Parietal lobe (tissue), 2 donors: ENCODE measurements at places on chromosomes 16 and 17. TPM values are rescaled to one million over a fixed set of nuclear protein-coding genes. Genes with fewer than 3 reads are reported as not detected.

Gene SLC2A4
- total RNA-seq = not detected

Gene GPRC5B
- total RNA-seq = 30.7 TPM

Gene RRAD
- total RNA-seq = 0.63 TPM

Gene SLC7A5
- 26.0 TPM for total RNA-seq

Gene ADAP2
- total RNA-seq = 5.9 TPM

Gene ZNF830
- total RNA-seq = 16.6 TPM

Gene SLC13A2
- total RNA-seq = not detected

Gene PRCD
- 0.94 TPM for total RNA-seq

Gene SLFN12L
- total RNA-seq = not detected

Gene GPR142
- total RNA-seq = not detected

Gene PPP1R9B
- total RNA-seq = 58.8 TPM

Gene TNP2
- total RNA-seq = not detected

Gene LGALS9
- 2.8 TPM for total RNA-seq

Gene RSPRY1
- total RNA-seq = 98.6 TPM

Gene RAB37
- total RNA-seq = 0.63 TPM

Gene TMED6
- total RNA-seq = not detected

Gene PMP22
- 8.5 TPM for total RNA-seq

Gene TBC1D3C
- total RNA-seq = 1.9 TPM

Gene REXO5
- 15.0 TPM for total RNA-seq

Gene ZNF624
- total RNA-seq = 22.5 TPM

Gene PFN1
- total RNA-seq = 62.9 TPM

Gene HOXB6
- total RNA-seq = not detected

Gene KRT28
- total RNA-seq = not detected

Gene EMP2
- 3.1 TPM for total RNA-seq

Gene RPH3AL
- total RNA-seq = 5.6 TPM

Gene AATK
- total RNA-seq = 12.5 TPM

Gene CNGB1
- not detected for total RNA-seq

Gene ZKSCAN2
- total RNA-seq = 25.0 TPM

Gene CLEC18B
- 4.4 TPM for total RNA-seq

Gene CRHR1
- total RNA-seq = 16.6 TPM

Gene TLCD3A
- total RNA-seq = 18.8 TPM

Gene ZNF19
- total RNA-seq = 12.2 TPM

Gene C1QTNF8
- 0.63 TPM for total RNA-seq

Gene PPM1E
- total RNA-seq = 52.3 TPM

Gene KRTAP3-1
- total RNA-seq = not detected

Gene GNG13
- not detected for total RNA-seq

Gene TEKT1
- total RNA-seq = 1.3 TPM

Gene C16orf46
- 3.1 TPM for total RNA-seq

Gene GCGR
- not detected for total RNA-seq

Gene TSR1
- total RNA-seq = 48.5 TPM

Gene ABI3
- not detected for total RNA-seq

Gene ADGRG3
- not detected for total RNA-seq

Gene HEATR3
- total RNA-seq = 33.8 TPM

Gene FOXC2
- total RNA-seq = not detected

Gene ZNF423
- 12.5 TPM for total RNA-seq

Gene LRRC37B
- total RNA-seq = 134 TPM

Gene KIF18B
- 2.2 TPM for total RNA-seq

Gene TSPAN10
- total RNA-seq = 0.63 TPM

Gene IL21R
- not detected for total RNA-seq

Gene SDR42E1
- total RNA-seq = not detected

Gene PARD6A
- 7.8 TPM for total RNA-seq

Gene ABAT
- total RNA-seq = 119 TPM

Gene PROCA1
- total RNA-seq = 5.0 TPM

Gene TPSAB1
- not detected for total RNA-seq

Gene OXLD1
- total RNA-seq = 13.8 TPM

Gene ATAD5
- total RNA-seq = 13.1 TPM

Gene C16orf96
- total RNA-seq = 0.63 TPM

Gene PRR15L
- total RNA-seq = not detected
